ENCODE measurements at places on chromosomes 5 and 9.

GRCh38 chr9:120365386-120365785, 214.6 kb downstream of the CDK5RAP2 start:
- no peak for DNase-seq

DNA sequence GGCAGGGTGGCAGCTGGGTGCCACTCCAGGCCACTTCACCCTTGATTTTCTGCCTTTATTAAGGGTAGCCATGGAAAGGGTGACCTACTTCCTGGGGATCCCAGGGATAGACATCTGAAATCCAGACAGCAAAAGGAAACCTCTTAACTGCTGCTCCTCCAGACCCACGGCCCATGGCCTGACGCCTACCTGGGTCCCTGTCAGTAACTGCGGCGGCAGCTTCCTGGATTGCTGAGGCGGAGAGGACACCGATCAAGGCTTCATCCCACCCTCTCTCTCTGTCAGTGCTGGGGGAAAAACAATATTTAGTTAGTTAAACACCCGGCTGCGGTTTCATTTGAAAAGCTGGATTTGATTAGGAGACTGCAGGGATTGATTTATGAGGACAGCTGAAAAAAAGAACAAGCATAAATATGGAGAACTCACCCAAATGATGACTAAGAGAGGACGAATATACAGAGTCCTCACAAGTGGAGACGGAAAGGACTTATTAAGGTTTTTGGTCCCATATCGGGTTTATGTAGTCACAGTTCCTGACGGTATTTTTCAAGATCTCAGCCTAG, 158.7 kb upstream of the KLF4 start:
- no peak for DNase-seq

DNA sequence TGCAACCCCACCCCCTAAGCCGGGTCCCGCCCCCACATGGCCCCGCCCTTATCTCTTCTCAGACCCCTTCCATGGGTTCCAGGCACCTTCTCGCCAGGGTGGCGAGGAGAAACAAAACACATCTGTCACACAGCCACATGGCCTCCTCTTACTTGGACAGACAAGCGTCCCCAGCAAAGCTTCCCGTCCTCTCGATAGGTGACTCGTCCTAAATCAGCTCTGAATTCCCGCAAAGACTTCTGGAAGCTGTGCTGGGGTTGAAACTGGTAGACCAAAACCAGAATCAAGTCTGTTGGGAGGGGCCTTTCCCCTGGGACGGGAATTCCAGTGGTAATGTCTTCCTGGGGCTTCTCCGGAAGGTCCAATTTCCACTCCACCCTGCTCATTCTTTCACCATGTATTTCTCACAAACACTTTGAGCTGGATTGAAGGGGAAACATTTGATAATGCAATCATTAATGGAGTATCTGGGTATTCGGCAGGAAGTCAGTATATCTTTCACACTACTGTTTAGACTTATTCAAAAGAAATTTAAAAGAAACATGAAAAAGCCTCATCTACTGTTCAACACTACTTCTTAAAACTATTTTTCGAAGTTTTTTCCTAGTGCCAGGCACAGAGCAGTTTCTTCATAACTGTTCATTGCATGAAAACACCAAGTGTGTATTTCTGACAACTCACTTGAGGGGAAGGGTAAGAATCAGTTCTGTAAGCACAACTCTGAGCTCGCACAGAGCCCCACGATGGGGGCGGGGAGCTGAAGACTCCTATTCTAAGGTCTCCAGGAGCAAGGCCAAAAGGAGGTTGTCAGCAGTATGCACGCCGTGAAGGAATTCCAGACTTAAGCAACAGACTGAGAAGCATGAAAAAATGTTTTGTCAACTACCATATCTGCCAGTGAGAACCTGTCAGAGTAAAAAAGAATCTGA, 644 bp upstream of the CTNNAL1 start:
- no peak for DNase-seq

- DNase-seq = peak; percentile 93
These were observed at the start of the genes C9orf43 and POLE3 for GRCh38 chr9:113410207-113410864. Gene C9orf43 (plus strand): TSS chr9:113410747. CDS start chr9:113413494, 2,747 bp downstream. Gene POLE3 (minus strand): TSS chr9:113410675. CDS start chr9:113410293, 382 bp downstream.

GRCh38 chr9:13213337-13213736, 66.2 kb downstream of the MPDZ start:
- DNase-seq = no peak

DNA sequence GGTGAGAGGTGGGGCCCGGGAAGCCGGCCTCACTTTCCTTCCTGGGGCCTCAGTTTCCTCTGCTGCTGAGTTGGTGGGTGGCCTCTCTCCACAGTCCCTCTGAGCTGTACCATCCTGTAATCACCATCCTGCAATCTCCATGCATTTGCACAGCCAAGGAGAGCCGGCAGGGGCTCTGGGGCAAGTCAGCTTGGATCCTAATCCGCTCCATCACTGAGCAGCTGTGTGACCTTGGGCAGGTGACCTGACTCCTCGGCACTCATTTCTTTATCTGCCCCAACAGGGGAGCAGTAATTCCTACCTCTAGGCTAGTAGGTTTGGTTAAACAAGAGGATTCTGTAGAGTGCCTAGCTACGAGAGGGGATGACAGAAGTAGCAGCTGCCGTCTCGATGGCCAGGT, 88.2 kb upstream of the ZNF618 start:
- DNase-seq = no peak

- no peak for DNase-seq
These were observed 452.8 kb upstream of the PTGER4 start for GRCh38 chr5:40226906-40227305.

DNA sequence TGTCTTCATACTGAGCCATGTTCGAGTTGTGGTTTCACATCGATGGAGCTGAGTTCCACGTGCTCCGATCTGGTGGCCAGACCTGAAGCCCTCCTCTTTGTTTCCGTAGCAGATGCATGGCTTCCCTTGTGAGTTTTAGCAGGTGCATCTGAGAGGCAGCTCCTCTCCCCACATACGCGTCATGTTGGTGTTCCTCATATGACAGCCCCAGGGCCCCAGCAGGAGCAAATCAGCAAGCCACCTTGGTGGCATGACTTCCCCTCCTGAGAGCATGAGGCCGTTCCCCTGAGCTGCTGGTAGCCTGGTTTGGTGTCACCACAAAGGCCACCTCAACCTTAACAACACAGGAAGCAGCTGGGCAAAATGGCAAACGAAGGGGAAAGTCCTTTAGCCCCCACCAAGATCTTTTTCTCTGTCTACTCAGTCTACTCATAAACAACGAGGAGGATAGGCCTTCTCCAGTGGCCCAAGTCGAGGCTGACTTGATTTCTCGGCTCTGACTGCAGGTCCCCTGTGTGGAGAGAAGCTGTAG, 5.9 kb downstream of the CYFIP2 start:
- peak; percentile 69 for DNase-seq

GRCh38 chr9:12874395-12874794, 99.6 kb downstream of the LURAP1L start:
- DNase-seq = no peak

DNA sequence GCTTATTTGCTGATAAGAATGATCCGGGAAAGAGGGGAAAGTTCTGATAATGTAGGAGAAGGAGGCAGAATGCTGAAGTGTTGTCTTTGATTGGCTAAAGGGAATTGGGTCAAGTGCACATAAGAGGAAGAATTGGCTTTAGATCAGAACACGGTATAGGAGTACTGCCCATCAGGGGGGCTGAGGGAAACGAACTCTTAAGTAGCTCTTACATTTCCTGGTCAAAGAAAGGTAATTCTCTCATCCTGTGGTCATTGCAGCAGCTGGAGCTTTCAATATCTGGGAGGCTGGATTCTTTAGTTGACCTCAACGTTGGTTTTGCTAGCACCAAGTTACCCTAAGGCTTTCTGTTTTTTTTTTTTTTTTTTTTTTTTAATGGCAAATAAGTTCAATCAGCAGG, 178.7 kb upstream of the NR3C1 start:
- DNase-seq = no peak

DNA sequence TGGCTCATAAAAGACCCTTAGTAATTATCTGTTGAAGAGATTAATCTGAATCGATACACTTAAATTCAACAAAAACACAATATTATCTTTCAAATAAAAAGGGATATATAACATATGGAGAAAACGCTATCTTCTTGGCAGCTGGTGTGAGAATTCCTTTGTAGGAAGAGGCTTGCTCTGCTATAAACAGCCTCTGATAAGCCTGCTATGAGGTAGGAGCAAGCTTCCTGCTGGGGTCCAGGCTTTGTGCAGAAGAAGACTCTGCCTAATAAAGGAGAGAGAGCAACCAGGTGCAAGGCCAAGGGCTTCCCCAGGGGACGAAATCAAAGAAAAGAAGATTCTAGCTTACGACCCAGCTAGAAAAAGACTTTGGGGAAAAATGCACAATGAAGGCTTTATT, 43.3 kb upstream of the SSBP2 start:
- no peak for DNase-seq

GRCh38 chr5:144487207-144487606, 316.5 kb downstream of the KCTD16 start:
- DNase-seq = no peak

- no peak for DNase-seq
These were observed 80.4 kb downstream of the ALDH7A1 start for GRCh38 chr5:126514558-126515141.

DNA sequence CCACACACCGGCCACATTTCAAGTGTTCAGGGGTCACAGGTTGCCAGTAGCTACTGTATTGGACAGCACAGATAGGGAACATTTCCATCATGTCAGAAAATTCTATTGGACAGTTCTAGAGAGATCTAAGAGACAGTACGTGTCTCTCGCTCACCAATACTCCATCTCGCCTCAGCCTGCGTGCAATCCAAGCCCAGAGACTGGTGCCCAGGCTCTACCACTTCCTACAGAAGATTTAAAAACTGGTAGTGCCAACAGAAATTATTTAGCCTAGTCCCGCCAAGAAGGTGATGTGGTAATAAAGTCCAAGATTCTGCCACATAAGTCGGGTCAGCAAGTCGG, 390 bp upstream of the SNX2 start:
- DNase-seq = no peak

- no peak for DNase-seq
These were observed 182.3 kb downstream of the ELAVL2 start for GRCh38 chr9:23643656-23644258.

DNA sequence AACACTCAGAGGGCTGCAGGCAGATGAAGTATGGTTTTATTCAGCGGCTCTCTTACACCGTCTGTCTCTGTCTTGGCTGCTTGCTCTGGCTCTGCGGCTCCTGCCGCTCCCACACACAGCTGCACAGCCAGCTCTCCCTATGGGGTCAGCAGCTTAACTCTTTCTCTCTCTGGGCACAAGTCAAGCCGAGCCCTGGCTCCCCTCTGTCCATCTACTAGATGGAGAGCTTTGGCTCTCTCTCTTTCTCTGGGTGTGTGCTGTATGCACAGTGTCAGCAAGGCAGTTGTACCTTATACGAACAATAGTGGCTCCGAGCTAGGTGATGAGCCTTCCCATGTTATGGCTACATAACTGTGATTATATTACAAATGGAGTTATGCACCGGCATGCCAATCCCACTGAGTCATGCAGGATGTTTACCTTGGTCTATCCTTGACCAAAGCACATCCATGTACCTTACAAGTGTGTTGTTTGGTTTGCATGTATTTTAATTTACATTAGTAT, 19.3 kb upstream of the PPP2CA start:
- no peak for DNase-seq

DNA sequence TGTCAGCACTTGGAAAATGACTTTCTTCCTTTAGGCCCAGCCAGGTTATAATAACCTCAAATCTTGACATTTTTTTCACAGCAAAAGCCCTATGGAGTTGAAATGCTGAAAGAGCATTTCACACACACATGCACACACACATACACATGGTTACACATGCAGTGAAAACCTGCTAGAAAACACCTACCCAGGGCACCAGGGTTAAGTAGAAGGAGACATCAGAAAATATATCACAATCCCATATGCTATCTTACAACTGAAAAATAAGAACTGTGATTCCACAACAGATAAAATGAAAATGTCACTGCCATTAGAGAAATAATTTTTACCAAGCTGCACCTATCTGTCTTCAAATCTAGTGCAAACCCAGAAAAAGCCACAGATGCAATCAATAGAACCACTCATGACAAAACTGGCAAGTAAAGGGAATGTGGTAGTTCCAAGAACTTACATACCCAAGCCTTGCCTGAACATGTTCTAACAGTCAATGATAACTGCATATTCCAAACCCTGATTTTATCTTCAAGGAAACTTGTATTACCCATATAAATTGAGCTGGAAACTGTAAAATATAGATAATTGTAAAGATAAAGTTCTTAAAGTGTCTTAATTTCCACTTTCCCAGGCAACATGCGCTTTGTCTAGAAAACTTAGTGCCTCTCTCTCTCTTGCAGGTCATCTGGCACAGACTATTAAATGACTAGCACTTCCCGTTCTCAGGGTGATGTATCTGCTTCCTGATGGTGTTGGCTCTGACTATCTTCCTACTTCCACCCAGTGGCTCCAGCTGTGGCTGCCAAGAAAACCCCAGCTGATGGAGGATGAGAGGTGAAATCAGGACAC, 250.2 kb upstream of the PTGER4 start:
- DNase-seq = no peak

DNA sequence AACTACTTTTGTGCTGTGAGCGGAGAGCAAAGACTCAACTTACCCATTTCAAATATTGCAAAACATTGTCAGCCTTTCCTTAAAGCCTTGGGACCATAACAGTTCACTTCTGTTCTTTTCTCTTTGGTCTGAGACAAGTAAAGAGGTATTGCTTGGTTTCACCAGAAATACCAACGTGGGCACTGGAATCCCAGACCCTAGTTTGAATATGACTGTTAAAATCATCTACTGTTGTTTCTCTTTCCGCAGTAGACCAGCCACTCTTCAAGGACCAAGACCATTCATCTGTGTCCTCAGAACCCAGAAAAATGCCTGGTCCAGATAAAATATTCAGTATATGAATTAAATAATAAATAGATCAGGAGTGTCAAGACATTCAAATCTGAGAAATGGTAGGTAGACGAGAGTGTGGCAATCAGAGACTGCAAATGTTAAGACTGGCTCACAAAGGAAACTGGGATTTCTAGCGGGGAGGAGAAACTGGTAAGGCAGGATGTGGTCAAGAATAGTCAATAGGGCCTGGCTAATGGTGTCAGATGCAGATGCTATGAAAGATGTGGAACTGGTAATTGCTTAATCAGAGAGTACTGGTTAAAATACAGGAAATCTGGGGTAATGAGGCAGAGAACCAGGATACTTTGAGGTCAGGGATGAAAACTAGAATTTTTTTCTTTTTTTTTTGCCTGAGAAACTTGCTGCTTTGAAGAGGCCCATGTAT, 82.1 kb upstream of the IL33 start:
- DNase-seq = no peak

GRCh38 chr5:18732556-18733479, 1098.6 kb downstream of the TAF11L14 start:
- DNase-seq = no peak
